ENCODE measurements at places on chromosomes 1 and 21.

DNA sequence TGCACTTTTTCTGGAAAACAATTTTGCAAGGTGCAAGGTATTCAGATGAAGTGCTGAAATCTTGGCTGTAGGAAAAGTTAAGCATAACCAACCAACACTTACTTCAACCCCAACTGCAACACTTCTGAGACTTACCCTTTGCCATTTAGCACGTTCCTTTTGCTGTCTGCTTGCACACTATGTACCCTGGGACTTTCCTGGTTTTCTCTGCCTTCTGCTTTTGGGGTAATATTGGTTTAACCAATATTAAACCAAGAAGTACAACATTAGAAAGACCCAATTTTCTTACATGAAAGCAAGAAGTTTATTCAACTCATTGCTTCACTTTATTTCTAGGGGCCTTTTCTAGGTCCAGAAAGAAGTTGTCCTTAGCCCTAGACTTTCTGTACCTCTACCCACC lies 193.0 kb downstream of the HLX start:
- DNase-seq: no peak

DNA sequence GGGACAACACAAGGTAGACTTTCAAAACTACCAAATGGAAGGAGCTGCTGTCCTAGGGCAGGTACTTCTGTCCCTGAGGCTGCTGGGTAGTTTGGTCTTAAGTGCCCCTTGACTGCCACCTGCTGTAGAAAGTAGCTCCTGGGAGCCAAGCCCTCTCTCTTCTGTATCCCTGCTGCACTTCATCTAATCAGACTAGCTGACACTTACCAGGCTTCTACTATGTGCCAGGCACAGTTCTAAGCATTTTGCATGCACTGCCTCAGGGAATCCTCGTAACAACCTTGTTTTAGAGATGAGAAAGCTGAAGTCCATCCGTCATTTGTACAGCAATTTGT lies 15.9 kb upstream of the SRSF4 start:
- DNase-seq: peak; percentile 50

GRCh38 chr1:46484783-46485490 lies 4.7 kb upstream of the DMBX1 start:
- DNase-seq: no peak

DNA sequence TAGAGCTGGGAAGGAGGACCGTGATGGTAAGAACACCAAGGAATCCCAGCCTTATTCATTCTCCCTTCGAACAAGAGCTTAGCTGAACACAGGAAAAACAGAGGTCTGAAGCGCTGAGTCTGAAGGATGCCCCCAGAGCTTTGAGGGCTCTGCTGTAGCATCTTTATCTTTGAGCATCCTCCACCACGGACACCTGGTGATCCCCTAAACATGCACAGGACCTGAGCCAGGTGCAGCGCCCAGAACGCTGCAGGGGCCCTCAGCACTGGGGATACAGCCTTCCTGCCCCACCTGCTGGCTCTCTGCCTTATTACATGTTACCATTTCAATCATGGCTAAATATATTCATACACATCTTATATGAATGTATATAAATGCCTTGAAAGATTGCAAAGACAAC lies 7.7 kb upstream of the GPATCH4 start:
- no peak for DNase-seq

GRCh38 chr1:160846281-160846680 lies 16.4 kb downstream of the CD244 start:
- DNase-seq: no peak

- peak; percentile 48 for DNase-seq
Observed at GRCh38 chr1:30706528-30706927, 16.9 kb downstream of the MATN1 start.

DNA sequence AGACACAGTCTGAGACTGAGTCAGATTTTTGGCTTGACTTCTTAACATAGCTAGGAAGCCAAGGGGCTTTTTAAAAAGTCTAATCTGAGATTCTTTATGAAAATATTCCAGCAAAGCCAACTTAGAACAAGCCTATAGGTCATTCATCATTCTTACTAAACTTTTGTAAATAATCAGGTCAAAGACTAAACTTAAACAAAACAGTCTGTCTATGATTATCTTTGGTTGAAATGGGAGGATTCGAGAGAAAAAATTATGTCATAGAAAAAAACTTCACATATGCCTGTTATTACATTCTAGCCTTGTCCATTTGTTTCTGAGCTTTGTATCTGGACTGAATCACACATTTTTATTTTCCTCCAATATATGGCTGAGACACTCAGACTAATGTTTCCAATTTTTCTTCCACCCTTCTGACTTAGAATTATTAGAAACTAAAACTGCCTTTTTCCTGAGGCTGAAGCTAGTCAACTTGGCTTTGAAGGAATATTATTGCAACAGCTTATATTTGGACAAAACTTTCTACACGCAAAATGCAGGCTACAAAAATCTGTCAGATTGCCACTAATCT lies 83.3 kb downstream of the ETS2 start:
- DNase-seq: peak; percentile 29

- DNase-seq: no peak
Observed at GRCh38 chr1:15935056-15935950, 40.6 kb downstream of the ZBTB17 start.

DNA sequence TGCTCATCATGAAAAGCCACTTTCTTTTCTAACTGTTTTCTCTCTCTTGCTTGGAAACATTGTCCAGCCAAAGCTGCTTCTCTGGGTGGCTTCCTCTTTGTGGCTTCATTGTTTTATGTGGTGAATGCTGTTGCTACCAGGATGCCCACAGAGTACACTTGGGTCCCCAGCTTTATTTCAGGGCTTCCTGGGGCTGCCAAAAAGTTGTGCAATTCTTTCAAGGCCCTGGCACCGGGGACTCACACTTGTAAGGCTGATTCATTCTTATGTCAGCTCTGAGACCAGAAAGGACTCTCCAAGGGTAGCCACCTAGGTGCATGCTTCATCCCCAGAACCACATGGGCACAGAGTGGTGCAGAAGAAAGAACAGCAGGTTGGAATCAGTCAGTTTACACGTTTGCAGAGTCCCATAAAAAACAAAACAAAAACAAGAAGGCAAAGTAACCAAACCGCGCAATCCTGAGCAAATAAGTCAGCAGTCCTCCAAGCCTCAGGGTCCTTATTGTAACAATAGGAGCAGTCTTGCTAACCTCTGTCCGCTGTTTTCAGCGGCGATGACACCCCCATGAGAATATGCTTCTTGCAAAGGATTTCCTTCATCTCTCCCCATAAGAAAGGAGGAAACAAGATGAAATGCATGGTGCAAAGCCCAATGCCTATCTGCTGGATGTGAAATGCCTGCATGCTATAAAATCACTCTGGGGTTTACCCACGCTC lies 89.9 kb upstream of the SSX2IP start:
- DNase-seq: peak; percentile 68

GRCh38 chr21:38759413-38759812 lies 46.3 kb upstream of the ETS2 start:
- DNase-seq: no peak

DNA sequence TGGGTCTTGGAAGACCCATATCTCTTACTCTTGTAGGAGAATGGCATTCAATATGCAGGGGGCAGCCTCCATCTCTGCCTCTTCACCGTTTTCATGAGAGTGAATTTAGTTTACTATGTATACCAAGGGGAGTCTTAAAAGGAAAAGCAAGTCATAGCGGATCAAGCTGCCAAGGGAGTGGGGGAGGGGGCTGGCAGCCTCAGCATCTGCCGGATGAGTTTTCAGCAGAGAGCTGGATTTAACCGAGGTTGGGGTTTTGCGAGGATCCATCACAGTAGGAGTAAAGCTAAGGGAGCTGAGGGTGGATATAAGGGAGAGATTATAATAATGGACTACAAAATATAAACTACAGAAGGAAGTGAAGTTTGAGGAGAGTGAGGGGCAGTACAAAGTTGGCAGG lies 9.9 kb downstream of the CD160 start:
- peak; percentile 26 for DNase-seq
